Bone marrow (tissue), 2 donors: ENCODE measurements at places on chromosomes 1 and 21.

GRCh38 chr21:16969636-16970035, 543.2 kb upstream of the CXADR start:
- DNase-seq, result no peak

GRCh38 chr1:9628541-9629444, 22.7 kb upstream of the PIK3CD start:
- DNase-seq, result no peak

- DNase-seq, result no peak
Measured at GRCh38 chr1:86972262-86972661, 57.8 kb downstream of the HS2ST1 start.

- no peak for DNase-seq
Measured at GRCh38 chr1:246274186-246274585, 232.9 kb downstream of the SMYD3 start.

- no peak for DNase-seq
Measured at GRCh38 chr1:76840278-76840677, 27.0 kb upstream of the ST6GALNAC5 start.

DNA sequence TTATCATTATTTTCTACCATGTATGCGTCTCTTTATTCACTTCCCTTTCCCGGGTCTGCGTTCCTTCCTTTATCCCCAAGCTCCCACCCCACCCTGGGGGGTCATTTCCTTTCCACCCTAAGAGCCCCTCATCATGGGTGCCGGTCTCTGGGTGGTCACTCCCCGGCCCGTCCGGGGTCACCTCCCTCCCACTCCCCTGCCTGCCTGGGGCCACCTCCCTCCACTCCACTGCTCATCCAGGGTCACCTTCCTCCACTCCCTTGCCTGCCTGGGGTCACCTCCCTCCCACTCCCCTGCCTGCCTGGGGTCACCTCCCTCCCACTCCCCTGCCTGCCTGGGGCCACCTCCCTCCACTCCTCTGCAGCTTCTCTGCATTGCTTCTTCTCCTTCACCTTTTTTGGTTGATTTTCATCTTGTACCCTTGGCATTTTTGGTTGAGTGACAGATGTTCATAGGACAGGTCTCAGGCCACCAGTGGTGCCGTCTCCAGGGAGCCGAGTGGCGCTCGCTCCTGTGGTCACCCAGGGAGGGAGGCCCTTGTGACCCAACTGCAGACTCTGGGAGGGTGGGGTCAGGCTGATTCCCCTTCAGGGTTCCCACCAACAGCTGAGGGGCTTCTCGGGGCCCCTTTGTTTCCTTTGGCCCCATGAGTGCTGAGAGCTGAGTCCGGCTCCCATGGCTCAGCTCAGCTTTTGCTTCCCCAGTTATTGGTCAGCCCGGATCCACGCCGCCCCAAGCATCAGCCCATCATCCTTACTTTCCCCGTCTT, 48.6 kb upstream of the PCBP3 start:
- no peak for DNase-seq

- no peak for DNase-seq
Measured at GRCh38 chr1:161900160-161900559, 123.5 kb downstream of the OLFML2B start.
